ENCODE measurements at places on chromosomes 2 and 18. TPM values are rescaled to one million over a fixed set of nuclear protein-coding genes. Genes with fewer than 3 reads are reported as not detected.
A peak's percentile ranks its signal among the peaks of the same experiment; 100 is the strongest.

- no peaks in the 10 kb centered on the region for H3K36me3 ChIP-seq
- H3K27ac ChIP-seq: peak overlapping the region; percentile 73
- H3K27me3 ChIP-seq: no peaks in the 10 kb centered on the region
- H3K4me1 ChIP-seq: peaks cover 90% of the 10 kb centered on the region
- H3K4me3 ChIP-seq: no peak overlapping the region
These were observed 84.4 kb downstream of the MAP4K4 start for GRCh38 chr2:101781791-101782426.

GRCh38 chr2:233830111-233830802, 24.1 kb downstream of the HJURP start:
- no peaks in the 10 kb centered on the region for H3K36me3 ChIP-seq
- H3K4me3 ChIP-seq: no peak overlapping the region
- H3K27me3 ChIP-seq: peaks cover 1% of the 10 kb centered on the region
- DNase-seq: no peak
- H3K4me1 ChIP-seq: no peaks in the 10 kb centered on the region

- H3K4me1 ChIP-seq: no peaks in the 10 kb centered on the region
- no peak overlapping the region for H3K4me3 ChIP-seq
- peaks cover 3% of the 10 kb centered on the region for H3K27me3 ChIP-seq
- H3K27ac ChIP-seq: no peak overlapping the region
These were observed 251.5 kb upstream of the NXPH2 start for GRCh38 chr2:139031722-139032121.

- no peaks in the 10 kb centered on the region for H3K4me1 ChIP-seq
- H3K27me3 ChIP-seq: no peaks in the 10 kb centered on the region
- H3K36me3 ChIP-seq: peaks cover 37% of the 10 kb centered on the region
- H3K27ac ChIP-seq: no peak overlapping the region
- no peak overlapping the region for H3K4me3 ChIP-seq
These were observed 191.7 kb downstream of the CAMKMT start for GRCh38 chr2:44553456-44553855.

DNA sequence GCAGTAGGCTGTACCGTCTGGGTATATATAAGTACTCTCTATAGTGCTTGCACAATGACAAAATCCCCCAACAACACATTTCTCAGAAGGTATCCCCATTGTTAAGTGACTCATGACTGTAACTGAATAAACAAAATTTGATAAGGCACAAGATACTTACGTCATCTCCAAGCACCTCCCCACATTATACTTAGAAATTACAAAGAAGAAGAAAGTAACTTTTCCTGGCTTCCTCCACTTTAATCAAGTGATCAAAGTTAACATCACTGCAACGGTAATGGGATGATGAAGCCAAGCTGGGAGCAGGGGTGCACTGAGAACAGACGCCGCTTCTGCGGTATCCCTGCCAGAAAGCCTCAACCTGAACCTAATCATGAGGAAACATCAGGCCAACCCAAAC, 9.7 kb downstream of the TNS1 start:
- peaks cover 10% of the 10 kb centered on the region for H3K4me1 ChIP-seq
- H3K4me3 ChIP-seq: no peak overlapping the region
- H3K27ac ChIP-seq: no peak overlapping the region

GRCh38 chr2:47984041-47984440, 77.7 kb upstream of the FBXO11 start:
- no peaks in the 10 kb centered on the region for H3K27me3 ChIP-seq
- no peaks in the 10 kb centered on the region for H3K36me3 ChIP-seq
- H3K27ac ChIP-seq: no peak overlapping the region
- no peak overlapping the region for H3K4me3 ChIP-seq

- H3K4me3 ChIP-seq: peak overlapping the region; percentile 68
- peaks cover 69% of the 10 kb centered on the region for H3K27me3 ChIP-seq
These were observed 830 bp downstream of the DNER start for GRCh38 chr2:229713371-229714079.

- H3K27me3 ChIP-seq: no peaks in the 10 kb centered on the region
- no peak overlapping the region for H3K4me3 ChIP-seq
- no peaks in the 10 kb centered on the region for H3K36me3 ChIP-seq
These were observed 34.3 kb upstream of the C18orf32 start for GRCh38 chr18:49521216-49521835.

GRCh38 chr2:217086718-217087117, 226.9 kb upstream of the TNP1 start:
- no peaks in the 10 kb centered on the region for H3K27me3 ChIP-seq
- no peaks in the 10 kb centered on the region for H3K36me3 ChIP-seq
- H3K27ac ChIP-seq: no peak overlapping the region
- peaks cover 2% of the 10 kb centered on the region for H3K4me1 ChIP-seq
- H3K4me3 ChIP-seq: no peak overlapping the region
- DNase-seq: no peak

DNA sequence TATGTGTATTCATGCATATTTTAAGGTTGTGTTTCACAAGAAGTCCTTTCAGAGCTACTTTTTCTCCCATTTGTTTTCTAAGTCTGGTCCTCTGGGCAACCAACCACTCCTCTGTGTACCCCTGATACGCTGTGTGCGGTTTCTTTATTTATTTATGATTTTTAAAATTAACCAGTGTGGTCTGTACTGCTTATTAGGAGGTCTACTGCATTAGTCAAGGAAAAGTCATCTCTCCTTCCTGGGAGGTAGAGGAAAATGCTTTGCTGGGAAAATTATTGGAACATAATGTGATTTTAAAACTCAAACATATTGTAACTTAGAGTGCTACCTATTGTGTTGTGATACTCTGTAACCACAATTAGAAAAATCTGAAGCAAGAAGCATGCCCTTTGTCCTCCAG, 1404.3 kb downstream of the SUCLG1 start:
- no peak overlapping the region for H3K27ac ChIP-seq
- no peak for DNase-seq
- H3K4me3 ChIP-seq: no peak overlapping the region
- H3K36me3 ChIP-seq: no peaks in the 10 kb centered on the region

DNA sequence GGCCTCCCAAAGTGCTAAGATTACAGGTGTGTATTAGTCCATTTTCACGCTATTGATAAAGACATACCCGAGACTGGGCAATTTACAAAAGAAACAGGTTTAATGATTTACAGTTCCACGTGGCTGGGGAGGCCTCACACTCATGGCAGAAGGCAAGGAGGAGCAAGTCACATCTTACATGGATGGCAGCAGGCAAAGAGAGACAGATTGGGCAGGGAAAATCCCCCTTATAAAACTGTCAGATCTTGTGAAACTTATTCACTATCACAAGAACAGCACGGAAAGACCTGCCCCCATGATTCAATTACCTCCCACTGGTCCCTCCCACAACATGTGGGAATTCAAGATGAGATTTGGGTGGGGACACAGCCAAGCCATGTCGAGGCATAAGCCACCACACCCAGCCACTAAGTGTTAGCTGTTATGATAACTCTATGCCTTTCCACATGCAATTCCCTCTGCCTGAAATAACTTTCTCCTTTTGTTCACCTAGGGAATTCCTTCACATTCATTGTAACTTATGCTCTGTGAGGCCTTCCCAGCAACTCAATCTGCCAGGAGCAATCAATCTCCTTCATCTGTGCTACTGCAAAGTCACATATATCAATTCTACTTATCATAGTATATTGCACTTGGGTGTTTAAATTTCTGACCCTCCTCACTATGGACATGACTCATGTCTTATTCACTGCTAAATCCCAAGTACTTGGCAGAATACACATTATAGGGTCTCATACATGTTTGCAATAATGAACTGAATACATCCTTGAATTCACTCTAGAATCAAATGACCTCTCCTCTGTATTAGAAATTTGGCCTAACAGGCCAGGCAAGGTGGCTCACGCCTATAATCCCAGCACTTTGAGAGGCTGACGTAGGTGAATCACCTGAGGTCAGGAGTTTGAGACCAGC, 7.4 kb downstream of the MCEE start:
- no peaks in the 10 kb centered on the region for H3K27me3 ChIP-seq
- peaks cover 46% of the 10 kb centered on the region for H3K36me3 ChIP-seq
- DNase-seq: no peak
- peaks cover 18% of the 10 kb centered on the region for H3K4me1 ChIP-seq

Gene DCC
- polyA plus RNA-seq: not detected

Gene CELF4
- 0.43 TPM for polyA plus RNA-seq

Gene CNNM3
- 11.4 TPM for polyA plus RNA-seq

Gene RASGRP3
- 3.6 TPM for polyA plus RNA-seq

Gene TUBB8B
- polyA plus RNA-seq: not detected

Gene COL6A3
- 0.95 TPM for polyA plus RNA-seq

Gene TGFA
- 0.66 TPM for polyA plus RNA-seq

Gene TOGARAM2
- polyA plus RNA-seq: 1.9 TPM

Gene FNDC4
- polyA plus RNA-seq: 0.15 TPM
